SK-N-SH (cell line): ENCODE measurements at places on chromosomes 12 and 14. TPM values are rescaled to one million over a fixed set of nuclear protein-coding genes. Genes with fewer than 3 reads are reported as not detected.

NUDT14 gene
- polyA plus RNA-seq: 15.8 and 18.4 TPM in 2 replicates

DUSP16 gene
- polyA plus RNA-seq: 7.1 and 8.5 TPM in 2 replicates

LYZ gene
- not detected in 2 replicates for polyA plus RNA-seq

FOXG1 gene
- not detected in 2 replicates for polyA plus RNA-seq
